Putamen (tissue), 1 donor: ENCODE measurements at places on chromosomes 16 and 17.

DNA sequence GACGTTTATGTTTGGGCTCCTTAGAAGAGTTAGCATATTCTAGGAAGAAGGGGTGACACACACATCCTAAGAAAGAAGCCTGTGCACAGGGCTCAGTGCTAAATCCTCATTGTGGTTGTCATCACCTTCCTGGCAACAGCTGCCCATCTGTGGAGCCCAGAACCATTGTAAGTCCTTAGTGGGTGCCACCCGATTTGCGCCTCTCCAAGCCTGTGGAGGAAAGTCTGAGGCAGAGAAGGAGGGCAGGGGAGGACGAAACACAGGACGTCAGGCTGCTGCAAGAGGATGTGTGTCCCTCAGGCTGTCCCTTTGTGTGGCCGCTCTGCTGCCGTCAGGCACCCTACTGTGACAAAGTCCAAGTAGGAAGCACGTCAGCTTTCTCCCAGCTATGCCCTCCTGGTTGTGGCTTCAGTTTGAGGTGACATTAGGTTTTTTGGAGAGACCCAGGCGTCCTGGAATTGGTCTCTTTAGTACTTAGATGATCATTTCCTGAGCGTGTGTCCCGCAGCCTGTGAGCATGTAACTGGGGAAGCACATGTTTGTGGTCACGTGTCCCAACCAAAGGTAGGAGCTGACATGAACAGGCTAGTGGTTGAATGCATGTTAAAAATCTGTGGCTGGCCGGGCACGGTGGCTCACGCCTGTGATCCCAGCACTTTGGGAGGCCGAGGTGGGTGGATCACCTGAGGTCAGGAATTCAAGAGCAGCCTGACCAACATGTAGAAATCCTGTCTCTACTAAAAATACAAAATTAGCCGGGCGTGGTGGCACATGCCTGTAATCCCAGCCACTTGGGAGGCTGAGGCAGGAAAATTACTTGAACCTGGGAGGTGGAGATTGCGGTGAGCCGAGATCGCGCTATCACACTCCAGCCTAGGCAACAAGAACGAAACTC lies 10.7 kb downstream of the CLUAP1 start:
- no peak for DNase-seq

DNA sequence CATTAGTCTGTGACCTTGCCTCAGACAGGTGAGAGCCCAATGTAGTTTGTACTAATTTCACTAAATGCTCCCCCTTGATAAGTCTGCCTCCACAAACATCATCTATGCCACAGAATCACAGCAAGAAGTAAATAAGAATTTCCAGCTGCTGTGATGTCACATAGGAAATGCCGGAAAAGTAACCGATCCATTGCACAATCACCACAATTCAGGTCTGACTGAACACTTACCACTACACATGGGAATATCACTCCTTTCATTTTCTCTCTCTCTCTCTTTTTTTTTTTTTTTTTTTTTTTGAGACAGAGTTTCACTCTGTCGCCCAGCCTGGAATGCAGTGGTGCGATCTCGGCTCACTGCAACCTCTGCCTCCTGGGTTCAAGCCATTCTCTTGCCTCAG lies 79.0 kb upstream of the CDH11 start:
- DNase-seq: no peak

DNA sequence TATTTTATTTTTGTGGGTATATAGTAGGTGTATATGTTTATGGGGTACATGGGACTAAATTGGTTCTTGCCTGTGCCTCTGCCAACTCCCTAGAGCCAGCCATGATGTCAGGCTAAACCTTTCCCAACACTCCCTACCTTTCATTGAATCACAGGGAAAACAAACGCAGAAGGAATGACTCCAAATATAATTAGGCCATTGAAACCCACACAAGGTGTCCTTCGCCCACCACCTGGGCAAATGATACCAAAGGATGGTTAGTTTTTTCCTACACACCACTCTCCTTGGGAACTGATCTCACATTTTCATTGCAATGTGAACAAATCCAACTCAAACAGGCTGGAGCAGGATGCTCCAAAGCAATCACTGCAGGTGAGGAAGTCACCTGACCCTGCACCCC lies 27.5 kb downstream of the WSB1 start:
- DNase-seq: no peak

- DNase-seq: no peak
Measured at GRCh38 chr17:80730739-80731138, 186.1 kb downstream of the RPTOR start.

GRCh38 chr16:35198223-35199199 lies 1739.1 kb downstream of the TP53TG3F start:
- no peak for DNase-seq

- DNase-seq: no peak
Measured at GRCh38 chr17:79913451-79913850, 74.2 kb upstream of the CBX4 start.

GRCh38 chr16:56691885-56692284 lies 9.6 kb downstream of the MT1X start:
- DNase-seq: no peak

GRCh38 chr16:89890200-89890599 lies 16.8 kb downstream of the TCF25 start:
- no peak for DNase-seq

GRCh38 chr16:8194794-8195193 lies 395.5 kb downstream of the TMEM114 start:
- no peak for DNase-seq

GRCh38 chr17:68458260-68459036 lies 1.2 kb upstream of the WIPI1 start:
- DNase-seq: no peak

DNA sequence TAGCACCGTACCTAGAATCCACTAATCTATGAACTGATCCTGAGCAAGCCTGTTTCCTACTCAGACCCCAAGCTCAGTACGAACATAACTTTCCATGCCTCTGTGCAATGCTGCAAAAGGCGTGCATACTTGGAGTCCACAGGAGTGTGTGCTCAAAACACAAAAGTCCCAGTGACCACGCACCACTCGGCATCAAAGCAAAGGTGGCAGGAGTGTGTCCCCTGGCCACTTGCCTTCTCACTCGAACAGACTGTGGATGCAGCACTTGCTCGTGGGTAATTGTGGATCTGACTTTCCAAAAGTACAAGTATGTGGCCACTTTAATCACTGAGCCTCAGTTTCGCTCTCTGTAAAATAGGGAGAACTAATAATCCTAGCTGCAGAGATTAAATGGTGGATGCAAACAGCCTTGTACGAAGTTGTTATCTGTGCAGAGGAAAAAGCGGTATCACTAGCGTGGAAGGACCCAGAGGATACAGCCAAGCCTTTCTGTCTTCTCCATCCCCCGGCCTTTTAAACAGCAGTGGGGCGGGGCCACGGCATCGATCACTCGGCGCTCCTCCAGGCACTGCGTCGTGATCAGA lies 311 bp upstream of the KDM8 start:
- no peak for DNase-seq

GRCh38 chr17:34717092-34717491 lies 137.7 kb downstream of the TMEM132E start:
- peak; percentile 51 for DNase-seq

- no peak for DNase-seq
Measured at GRCh38 chr16:57647136-57647875, 18.9 kb downstream of the ADGRG1 start.

GRCh38 chr17:8366231-8366630 lies 10.3 kb downstream of the KRABD2 start:
- DNase-seq: no peak

DNA sequence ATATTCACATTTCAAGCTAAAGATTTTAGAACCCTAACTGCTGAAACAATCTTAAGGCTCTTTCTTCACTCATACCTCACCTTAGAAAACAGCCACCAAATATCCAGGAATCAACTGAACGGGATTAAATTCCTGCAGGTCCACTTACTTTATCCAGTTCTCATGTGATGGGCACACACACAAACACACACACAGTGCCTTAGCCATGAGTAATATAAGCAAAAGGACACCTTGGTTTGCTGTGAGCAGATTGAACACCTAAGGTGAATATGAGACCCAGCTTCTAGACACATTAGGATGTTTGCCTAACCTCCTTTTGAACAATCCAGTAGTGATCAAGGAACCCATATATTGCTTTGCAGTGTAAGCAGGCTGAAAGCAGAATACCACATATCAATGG lies 81.5 kb downstream of the TUBD1 start:
- DNase-seq: no peak

DNA sequence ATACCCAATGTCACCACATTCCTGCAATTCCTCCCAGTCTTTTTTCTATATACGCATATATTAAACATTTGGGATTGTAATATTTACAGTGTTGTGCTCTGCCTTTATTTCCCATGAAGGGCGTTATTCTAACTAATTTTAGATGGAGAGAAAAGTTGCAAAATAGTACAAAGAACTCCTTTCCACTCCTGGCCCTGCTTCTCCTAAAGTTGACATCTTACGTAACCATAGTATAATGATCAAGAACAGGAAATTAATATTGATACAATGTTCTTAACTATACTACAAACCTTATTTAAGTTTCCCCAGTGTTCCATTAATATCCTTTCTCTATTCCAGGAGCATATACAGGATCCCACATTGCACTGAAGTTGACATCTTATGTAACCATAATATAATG lies 46.3 kb downstream of the TK2 start:
- DNase-seq: no peak
